ENCODE measurements at places on chromosomes 2 and 18.

- DNase-seq, result no peak
Measured at GRCh38 chr18:49859725-49860124, 46.4 kb upstream of the ACAA2 start.

DNA sequence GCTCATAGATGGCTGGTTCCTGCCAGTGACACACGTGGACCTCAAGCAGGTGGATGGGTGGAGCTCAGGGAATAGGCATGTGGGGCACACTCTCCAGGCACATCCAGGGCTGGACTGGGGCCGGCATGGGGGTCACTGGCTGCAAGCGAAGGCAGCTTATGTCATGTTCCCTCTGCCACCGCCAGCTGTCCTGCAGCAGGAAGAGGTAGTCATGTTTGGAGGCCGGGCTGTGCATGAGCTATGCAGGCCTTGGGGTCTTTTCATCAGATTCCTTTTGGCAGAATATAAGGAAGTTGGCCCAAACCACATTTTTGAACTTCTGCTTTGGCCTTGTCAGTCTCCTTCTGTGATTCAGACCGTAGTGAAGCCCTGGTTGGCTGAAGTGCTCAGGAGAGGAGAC, 61.5 kb downstream of the AGAP1 start:
- DNase-seq, result no peak

GRCh38 chr2:222433332-222434173, 9.2 kb downstream of the SGPP2 start:
- DNase-seq, result no peak

DNA sequence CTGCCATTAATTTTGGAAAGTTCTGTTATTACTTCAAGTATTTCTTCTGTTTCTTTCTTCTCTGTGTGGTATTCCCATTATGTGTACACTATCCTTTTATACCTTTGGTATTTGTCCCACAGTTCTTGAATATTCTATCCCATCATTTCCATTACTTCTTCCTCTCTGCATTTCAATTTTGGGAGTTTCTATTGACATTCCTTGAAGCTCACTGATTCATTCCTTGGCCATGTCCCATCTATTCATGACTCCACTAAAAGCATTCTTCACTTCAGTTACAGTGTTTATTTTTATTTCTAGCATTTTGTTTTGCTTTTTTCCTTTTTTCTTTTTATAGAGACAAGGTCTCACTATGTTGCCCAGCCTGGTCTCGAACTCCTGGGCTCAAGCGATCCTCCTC, 30.3 kb downstream of the PROC start:
- DNase-seq, result no peak

GRCh38 chr18:48136051-48136826, 205.8 kb upstream of the SMAD2 start:
- DNase-seq, result no peak

DNA sequence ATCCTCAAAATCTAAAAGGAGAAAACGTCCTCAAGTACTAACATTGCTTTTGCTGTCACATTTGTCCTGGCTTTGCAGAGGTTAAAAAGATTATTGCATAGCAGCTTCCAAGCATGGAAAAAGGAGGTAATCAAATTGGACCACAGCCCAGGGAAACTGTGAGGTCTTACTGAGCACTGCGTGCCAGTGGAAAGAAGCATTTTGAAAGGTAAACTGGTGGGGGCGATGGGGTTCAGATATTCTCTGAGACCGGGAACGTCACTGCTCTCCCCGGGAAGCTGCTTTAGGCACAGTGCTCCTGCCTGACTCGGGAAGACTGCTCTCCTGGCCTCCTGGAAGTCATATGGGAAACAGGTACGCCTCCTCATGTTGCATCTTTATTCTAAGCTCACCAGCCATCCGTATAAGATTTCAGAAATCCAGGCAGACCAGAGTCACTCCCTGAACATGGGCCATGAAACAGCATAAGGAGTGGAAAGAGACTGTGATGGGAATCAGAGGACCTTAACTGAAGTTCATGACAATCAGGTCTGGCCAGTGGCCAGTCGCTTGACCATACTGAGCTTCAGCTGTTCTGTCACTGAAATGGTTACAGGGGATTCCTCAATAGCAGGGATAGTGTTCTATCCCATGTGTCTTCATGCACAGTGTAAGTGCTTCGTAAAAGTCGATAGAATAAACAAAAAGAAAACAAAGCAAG, 284.1 kb downstream of the TRIB2 start:
- DNase-seq, result no peak

DNA sequence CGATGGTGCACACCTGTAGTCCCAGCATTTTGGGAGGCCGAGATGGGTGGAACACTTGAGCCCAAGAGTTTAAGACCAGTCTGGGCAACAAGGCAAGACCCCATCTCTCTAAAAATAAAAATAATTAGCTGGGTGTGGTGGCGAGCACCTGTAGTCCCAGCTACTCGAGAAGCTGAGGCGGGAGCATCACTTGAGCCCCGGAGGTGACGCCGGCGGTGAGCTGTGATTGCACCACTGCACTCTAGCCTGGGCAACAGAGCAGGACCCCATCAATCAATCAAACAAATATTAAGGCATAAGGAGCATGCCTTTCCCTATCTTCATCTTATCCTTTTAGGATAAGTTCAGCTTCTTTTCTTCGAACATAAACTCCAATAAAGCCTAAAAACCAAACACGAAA, 1.1 kb downstream of the WDSUB1 start:
- DNase-seq, result no peak

GRCh38 chr2:216710551-216711301, 15.4 kb upstream of the IGFBP5 start:
- no peak for DNase-seq

GRCh38 chr2:130823886-130824491, 12.7 kb upstream of the ARHGEF4 start:
- no peak for DNase-seq

DNA sequence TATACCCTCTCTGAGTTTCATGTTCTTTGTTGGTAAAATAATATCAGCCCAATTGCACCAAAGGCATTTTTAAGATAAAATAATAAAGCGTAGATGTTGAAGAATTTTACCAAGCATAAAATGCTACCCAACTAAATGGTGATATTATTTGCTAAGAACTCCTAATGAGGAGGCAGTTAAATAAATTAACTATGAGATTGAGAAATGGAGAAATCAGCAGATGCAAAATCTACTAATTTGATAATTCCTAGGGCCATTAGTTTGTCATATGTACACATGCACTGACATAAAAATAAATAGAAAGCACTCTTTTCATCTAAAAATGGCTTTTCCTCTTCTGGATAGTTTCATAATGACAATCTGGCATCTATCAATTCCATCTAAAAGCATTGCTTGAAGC, 681.5 kb upstream of the FAM98A start:
- DNase-seq, result no peak

GRCh38 chr18:11668441-11669169, 20.5 kb upstream of the GNAL start:
- DNase-seq, result no peak

GRCh38 chr2:109349503-109350465, 220.8 kb downstream of the SH3RF3 start:
- DNase-seq, result no peak

DNA sequence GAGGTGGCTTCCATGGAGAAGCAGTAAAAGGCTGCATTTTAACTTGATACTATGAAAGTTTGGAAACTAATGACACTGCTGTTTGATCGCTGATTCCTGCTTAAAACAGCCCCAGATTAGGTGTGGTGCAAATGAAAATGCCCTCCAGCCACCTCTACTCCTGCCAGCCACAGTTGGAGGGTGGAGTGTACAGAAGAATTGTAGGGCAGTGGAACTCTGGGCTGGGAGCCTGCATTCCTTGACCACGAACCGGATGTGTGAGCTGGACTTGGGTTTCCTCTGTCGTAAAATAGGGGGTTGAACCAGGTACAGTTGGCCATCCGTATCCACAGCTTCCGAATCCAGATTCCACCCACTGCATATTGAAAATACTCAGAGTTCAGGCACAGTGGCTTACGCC, 84.6 kb upstream of the RFX8 start:
- no peak for DNase-seq

DNA sequence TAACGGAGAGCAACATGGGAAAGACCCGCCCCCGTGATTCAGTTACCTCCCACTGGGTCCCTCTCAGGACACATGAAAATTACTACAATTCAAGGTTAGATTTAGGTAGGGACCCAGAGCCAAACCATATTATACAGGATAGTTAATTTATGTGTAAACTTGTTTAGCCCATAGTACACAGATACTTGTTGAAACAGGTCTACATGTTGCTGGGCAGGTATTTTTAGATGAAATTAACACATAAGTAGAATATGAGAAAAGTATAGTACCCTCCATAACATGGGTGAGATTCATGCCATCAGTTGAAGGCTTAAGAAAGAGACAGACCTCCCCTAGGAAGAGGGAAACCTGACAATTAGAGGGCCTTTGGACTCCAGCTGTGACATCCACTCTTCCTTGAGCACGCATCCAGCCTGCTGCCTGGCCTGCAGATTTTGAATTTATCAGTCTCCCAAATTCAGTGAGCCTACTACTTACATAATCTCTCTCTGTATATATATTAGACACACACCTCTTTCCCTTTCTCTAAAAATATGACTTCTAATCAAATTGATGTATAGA, 463.5 kb upstream of the NETO1 start:
- DNase-seq, result no peak

DNA sequence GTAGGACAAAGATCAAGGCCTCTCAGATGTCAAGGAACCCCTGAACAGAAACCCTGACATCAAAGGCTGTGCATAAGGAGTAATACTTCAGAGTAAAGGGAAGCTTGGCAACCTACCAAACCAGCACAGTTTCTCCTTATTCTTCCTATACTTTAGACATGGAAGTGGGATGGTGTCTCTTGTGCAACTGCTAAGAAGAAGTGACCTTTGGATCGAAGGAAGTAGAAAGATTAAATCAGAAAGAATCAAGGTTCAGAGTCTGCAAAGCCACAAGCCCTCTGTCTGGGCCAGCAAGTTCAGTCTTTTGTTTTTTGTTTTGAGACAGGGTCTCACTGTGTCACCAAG, 66.2 kb upstream of the SLC39A10 start:
- no peak for DNase-seq

GRCh38 chr2:168539945-168540344, 83.9 kb downstream of the CERS6 start:
- no peak for DNase-seq

DNA sequence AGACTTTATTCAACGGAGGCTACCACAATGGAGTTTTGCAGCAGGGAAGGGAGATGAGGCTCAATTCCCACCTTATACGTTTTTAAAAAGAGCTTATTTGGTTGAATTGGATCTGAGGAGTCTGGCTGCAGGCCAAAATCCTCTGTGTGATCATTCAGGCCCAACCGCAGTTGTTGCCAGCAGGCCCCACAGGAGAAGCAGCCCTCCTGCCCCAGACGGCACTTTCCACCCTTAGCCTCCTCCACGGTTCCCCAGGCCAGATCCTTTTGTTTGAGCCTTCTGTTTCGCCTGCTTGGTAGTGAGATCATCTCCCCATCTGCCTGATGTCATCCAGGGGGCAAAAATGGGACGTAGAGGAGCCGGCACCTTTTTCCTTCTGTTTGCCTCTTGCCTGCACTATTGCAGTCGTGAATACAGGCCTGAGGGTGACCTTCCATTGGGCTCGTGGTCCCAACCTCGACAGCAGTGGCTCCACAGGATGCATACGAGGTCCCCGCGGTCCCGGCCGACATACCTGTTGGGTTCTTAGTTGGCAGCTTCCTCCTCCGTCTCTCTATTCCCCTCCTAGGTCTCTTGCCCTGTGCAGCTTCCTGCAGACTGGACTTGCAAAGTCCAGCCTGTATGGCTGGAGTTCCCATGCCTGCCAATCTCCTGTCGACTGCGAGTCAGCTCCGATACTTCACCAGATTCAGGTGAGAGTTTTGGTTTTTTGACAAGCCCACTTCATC, 9.3 kb upstream of the GPR35 start:
- DNase-seq, result no peak

- DNase-seq, result no peak
Measured at GRCh38 chr2:219273937-219274336, 5.2 kb upstream of the DNAJB2 start.

DNA sequence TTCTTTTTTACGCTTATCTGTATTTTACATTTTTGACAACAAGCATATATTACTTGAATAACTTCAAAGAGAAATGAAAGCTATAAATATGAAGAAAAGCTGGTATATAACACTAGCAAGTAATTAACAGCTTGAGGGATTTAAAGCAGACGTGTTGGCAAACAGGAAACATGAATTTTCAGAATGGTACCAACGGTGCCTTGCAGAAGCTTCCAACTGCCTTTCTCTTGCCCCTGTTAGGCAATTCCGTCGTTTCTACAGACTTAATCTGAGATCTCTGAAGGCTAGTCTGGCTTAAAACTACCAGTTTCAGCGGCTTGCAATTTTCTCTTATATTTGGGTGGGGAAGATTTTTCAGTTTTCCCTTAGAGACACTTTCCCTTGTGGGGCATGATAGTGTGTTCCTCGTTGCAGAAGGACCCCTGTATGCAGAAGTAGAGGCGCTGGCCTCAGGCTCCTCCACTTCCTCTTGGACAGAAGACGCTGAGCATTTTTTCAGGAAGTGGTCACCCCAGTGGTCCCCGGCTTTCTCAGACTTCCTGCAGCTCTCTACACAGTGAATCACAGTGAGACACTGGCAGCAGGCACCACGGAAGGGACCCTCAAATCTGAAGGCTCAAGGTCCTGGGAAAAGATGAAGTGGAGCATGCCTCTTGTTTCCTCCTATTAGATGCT, 56.2 kb upstream of the SLC16A14 start:
- no peak for DNase-seq

- DNase-seq, result peak; percentile 5
Measured at GRCh38 chr18:26405190-26405801, 143.1 kb downstream of the KCTD1 start.

DNA sequence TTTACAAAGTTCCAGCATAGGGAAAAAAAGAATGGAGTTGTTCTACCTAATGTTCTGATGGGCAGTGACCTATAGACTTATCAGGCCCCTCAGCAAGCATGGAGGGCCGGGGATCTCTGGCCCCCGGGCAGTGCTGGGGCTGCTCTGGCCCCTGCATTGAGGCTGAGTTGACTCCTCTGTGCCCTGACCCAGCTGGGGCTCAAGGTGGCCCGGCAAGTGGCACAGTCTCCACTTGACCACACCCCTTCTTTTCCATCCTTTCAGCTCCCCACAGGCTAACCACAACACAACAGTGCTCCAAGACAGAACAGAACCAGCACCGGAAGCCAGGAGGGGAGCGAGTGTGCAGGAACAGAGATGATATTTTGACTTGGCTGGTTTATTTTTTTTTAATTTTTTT, 19.9 kb downstream of the TOGARAM2 start:
- no peak for DNase-seq

DNA sequence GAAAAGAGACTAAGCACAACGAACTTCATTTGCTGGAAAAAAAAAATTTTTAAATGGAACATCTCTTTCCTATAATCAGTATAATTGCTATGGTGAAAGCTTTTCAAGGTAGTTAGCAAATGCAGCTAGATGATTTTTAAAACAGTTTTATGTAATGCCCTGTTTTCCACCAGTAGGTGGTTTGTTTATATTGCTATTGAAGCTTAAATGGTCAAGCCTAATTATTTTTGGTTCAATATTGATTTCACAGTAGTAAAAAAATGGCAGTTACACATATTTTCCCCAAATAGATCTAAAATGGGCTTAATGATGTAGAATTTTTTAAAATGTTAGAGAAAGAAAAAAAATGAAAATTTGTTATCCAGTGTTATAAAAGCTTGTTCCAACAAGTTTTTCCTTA, 70.2 kb downstream of the CDH19 start:
- DNase-seq, result no peak
